ENCODE measurements at places on chromosomes 4 and X. TPM values are rescaled to one million over a fixed set of nuclear protein-coding genes. Genes with fewer than 3 reads are reported as not detected.

The SERPINA7 gene
- not detected for total RNA-seq

The MUC7 gene
- not detected for total RNA-seq

The NLRP2B gene
- total RNA-seq, result not detected

The SORBS2 gene
- 92.6 TPM for total RNA-seq

The FGFBP2 gene
- total RNA-seq, result not detected

The ITM2A gene
- 1.5 TPM for total RNA-seq

The EPGN gene
- not detected for total RNA-seq
